ENCODE measurements at places on chromosomes 2 and 18.

DNA sequence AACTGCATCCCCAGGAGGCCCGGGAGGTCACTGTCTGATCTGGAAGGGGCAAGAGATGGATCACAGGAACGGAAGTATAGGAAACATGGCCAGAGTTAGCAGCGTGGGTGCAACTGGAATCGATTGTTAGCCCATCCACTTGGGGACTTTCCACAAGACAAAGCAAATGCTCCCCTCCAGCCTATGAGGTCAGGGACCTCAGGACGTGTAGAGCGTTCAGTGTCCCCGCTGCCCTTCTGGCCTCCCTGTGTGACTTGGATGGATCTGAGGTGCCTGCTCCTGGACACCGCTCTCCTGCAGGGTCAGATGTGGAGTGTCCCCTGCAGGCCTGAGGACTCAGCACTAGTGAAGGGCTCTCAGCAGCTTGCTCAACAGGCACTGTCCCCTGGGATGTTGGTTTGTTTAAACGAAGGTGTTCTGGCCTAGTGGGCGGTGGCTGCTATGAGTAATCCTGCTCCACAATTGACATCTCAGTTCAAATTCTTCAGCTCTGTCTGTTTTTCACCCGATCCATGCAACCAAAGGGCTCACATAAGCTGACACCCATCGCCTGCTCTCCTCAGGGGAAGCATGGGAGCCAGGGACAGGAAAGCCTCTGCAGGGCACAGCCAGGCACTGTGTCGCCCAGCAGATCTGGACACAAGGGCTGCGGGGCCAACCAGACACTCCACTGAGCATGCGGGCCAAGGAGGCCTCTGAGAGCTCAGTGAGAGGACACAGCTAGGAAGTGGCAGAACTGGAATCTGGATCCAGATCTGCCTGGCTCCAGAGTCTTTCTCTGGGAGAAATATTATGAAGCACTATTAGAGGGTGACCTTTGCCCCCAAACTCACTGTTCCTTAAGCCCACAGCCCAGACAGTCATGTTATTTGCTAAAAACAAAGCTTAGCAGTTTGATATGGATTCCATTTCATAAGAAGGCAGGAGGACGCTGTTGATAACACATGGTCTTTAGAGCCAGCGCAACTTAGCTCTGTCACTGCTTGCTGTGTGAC, 78.5 kb downstream of the RHOB start:
- DNase-seq, result no peak

DNA sequence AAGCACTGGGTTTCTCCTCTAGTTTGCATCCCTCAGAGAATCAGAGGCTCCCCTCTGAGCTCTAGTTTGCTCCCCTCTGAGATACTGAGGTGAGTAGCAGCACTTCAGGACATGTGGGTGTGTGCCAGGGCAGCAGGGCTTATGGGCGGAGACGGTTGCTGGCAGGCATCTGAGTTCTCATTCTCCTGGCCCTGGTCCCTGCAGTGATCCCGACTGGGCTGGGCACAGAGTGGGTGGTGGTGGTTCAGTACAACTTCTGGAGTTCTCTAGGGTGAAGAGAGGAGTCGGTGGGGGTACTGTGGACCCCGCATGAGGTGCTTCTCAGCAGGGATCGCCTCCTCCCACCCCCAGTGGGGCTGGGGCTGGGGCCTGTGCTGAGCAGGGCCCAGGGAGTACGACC, 47.9 kb downstream of the BOLA3 start:
- no peak for DNase-seq

- DNase-seq, result no peak
Measured at GRCh38 chr18:58253871-58254270, 209.8 kb downstream of the NEDD4L start.

DNA sequence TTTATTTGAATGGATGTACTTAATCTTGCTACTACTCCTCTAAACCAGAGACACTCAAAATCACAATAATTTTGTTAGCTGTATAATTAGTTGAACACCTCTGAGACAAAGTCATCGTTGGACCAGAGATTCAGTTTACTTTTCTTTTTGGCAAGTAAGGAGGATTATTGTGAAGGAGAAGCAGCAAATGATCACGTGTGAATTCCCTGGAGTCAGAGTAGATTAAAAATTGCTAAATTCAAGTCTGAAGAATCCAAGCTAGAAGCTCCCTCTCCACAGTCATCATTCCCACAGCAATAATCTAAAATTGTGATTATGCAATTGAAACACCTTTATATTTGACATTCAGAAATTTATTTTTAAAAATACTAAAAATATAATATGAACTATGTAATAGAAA, 484.4 kb downstream of the CMPK2 start:
- DNase-seq, result no peak

DNA sequence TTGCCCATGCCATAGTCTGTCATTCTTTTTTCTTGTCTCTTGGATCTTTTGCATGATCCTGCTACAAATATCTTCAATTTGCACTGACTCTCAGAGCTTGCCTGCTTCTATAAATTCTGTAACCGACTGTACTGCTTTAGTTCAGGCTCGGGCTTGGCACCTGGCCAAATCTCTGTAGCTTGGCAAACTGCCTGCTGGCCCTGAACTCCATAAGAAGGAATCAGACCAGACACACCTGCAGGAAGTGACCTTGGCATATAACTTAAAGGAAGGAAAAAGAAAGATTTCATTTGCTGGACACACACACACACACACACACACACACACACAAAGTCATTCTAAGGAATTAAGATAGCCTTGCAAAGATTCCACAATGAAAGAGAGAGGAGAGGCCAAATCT, 291.2 kb upstream of the DDX18 start:
- DNase-seq, result no peak

- DNase-seq, result no peak
Measured at GRCh38 chr2:204472375-204472774, 72.9 kb upstream of the PARD3B start.

DNA sequence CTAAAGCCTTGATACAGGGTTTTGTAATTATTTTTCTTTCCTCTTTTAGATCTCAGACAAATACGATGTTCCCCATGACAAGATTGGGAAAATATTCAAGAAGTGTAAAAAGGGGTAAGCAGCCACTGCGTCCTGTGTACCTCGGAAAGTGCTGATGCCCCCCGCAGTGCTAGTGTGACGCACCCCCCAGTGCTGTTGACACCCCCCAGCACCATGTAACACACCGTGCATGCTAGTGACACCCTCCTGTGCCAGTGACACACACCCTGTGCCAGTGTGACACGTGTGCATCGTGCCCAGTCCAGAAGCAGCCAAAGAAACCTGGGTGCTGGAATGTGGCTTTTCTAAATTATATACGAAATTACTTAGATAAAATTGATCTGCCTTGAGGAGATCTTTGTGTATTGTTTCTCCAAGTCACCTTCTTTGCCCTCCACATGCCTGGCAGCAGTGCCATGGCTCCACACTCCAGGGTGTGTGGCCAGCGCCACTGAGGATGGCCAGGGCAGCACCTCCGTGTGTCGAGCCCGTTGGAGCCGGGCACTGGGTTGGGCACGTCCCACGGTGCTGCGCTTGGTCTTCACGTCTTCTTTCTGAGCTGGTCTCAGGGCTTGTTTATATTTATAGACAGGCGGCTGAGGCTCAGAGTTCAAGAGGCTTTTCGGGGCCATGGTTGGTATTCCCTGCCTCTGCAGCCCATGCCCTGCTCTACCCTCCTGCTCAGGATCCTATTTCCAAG, 44.3 kb upstream of the KLF11 start:
- DNase-seq, result no peak

GRCh38 chr2:112483042-112483473, 1.1 kb downstream of the TTL start:
- DNase-seq, result no peak

- DNase-seq, result no peak
Measured at GRCh38 chr18:73670524-73670923, 477.1 kb downstream of the FBXO15 start.

DNA sequence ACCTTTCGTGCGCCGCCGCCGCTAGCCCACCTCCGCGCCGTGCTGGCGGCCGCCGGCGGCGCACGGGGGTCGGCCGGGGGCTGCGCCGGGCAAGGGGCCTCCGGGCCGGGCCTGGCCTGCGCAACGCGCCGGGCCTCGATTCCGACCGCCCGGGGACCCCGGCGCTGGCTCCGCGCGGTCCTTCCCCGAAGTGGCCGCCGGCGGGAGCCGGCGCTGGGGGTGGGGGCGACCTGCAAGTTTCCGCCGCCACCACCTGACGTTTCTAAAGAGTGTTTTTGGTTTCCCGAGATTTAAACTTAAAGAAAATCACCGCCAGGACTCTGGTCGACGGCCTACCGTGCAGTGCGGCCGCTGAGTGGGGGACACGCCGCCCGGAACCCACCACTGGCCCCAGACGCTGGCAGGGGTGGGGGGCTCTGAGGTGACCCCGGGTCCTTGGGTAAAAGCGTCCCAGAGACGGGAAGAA, 3.8 kb upstream of the GATA6 start:
- DNase-seq, result no peak

- DNase-seq, result no peak
Measured at GRCh38 chr2:27288610-27289009, 6.4 kb downstream of the TRIM54 start.

GRCh38 chr2:136422512-136422911, 304.6 kb upstream of the CXCR4 start:
- no peak for DNase-seq

DNA sequence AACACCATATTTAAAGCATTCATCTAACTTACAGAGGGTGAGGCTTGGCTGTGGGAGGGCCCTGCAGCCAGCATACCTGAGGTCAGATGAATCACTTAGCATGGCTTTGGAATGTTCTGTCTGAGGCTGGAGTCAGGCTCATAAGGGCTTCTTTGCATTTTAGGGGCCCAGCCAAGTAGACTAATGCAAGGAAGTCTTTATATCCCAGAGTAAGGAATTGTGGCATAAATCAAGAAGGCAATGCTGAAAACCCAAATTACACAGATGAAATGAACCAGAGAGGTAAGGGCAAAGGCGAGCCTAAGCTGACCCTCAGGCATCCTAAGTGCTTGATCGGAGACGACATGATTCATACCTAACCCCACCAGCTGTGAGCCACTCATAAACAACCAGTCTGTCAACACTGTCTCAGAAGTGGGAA, 383.6 kb downstream of the DCC start:
- DNase-seq, result no peak

DNA sequence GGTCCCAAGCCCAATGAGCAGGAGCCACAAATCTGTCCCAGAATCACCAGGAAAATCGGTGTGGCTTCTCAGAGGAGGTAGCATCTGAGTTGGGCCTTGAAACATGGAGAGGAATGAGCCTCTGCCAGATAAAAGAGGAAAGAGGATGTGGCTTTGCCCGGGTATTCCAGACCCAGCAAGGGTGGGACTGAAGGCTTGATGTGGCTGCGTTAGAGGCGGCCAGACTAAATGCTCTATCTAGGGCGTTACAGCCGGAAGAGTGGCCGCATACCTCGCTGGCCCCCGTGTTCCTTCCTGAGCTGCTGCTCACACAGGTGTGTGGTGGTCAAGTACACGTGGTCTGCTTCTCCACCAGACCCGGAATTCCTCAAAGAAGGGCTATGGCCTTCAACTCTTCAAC, 33.9 kb upstream of the POMC start:
- no peak for DNase-seq

DNA sequence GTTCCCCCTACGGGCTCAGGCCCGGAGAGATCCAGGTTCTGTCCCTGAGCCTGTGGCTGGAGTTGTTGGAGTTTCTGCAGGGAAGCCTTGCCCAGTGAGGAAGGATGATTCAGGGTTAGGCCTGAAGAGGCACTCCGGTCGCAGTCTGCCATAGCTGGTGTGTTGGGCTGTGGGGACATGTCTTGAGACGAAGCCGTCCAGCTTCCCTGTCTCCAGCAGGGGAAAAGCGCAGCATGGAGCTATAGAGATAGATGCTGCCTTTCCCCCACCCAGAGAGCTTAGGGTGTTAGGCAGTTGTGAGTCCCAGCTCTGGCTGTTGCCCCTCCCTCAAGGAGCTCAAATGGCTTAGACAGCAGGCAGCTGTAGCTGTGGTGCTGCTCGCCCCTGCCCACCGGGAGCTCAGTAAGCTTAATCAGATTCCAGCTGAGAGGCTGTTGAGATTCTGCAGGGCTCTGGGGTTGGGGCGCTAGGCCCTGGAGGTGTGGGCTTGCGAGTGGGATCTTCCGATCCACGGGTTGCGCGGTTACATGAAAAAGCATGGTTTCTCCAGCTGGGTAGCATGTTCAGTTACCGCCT, 103.9 kb downstream of the PMAIP1 start:
- no peak for DNase-seq

Data from activated CD4-positive, CD25-positive, alpha-beta regulatory T cell (primary cell).